ENCODE measurements at places on chromosomes 2 and 18.

DNA sequence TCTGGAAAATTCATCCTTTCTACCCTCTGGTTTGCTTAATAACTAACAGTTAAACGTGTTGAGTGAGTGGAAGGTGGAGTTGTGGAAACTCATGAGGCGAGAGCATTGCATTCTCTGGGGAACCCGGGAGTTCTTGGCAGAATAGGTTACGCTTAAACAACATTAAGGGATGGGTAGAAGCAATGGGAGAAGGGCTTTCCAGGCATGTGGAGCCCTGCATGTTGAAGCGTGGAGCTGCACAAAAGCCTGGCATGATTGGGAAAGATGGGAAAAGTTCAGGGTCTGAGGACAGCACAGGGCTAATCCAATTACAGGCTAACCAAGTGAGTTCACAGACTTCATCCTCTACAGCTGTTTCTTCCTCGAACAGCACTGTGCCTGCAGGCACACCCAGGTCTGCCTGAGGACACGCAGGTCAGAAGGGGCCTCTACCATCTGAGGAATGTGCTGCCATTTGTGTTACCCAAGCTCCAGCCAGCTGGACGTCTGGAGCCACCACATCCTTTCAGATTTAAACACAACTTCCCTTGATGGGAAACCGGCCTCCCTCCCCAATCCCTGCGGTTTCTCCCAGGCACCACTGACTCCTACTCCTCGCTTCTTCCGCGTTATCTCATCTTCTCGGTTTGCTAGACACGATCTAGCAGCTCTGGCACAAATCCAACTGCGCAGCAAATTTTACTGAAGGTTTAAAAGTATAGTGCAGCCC is 164.2 kb downstream of the ANTXR1 start:
- peak; percentile 93 for DNase-seq

DNA sequence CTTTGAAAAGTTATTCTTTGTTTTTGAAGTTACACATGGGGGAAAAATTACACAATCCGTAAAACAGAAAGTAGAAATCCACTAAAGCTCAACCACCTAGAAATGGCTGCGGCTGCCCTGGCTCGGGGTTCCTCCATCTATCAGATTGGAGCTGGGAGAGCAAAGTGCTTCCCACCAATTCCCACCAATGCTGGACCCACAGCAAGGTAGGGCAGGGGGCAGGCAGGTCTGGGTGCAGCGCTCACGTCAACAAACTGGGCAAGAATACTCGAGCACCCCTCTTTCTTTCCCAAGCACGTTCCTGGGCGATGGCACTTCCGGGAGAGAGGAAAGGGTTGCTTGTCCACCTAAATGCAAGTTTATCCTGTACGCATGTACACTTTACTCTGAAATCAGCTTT is 217.6 kb downstream of the NDUFA10 start:
- no peak for DNase-seq

DNA sequence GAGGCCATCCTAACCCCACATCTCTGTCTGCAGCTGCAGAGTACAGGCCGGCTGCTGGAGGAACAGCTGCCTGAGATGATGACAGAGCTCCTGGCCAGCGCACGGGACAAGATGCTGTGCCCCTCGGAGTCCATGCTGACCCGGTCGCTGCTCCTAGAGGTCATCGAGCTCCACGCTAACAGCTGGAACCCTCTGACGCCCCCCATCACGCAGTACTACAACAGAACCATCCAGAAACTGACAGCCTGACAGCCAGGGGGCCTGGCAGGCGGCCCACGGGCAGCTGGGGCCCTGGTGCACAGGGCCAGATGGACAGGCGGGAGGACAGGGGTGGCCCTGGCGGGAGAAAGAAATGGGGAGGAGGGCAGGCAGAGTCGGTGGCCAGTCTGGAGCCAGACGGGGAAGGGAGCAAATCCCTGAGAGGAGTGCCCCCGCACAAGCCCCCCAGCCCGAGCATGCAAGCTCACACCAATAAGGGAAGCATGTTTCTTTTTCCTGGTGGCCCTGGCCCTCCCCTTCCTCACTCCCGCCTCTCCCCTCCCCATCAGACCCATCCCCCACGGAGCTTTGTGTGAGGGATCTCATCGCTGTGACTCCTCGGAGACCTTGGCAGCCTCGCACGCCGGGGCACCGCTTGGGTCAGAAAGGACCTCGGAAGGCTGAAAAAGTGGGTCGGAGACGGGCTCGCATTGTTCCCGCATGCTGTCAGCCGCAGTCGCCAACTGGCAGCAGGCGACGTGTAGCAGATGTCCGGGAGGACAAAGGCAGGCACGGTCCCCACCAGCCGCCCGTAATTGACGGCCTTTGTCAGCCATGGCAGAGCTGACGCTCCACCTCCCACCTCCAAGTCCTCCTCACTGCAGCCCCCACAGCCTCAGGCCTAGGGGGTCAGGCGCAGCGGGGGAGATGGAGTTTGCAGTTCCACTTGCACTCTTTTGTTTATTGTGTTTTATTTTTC is 91.2 kb downstream of the SMAD7 start:
- DNase-seq: no peak

DNA sequence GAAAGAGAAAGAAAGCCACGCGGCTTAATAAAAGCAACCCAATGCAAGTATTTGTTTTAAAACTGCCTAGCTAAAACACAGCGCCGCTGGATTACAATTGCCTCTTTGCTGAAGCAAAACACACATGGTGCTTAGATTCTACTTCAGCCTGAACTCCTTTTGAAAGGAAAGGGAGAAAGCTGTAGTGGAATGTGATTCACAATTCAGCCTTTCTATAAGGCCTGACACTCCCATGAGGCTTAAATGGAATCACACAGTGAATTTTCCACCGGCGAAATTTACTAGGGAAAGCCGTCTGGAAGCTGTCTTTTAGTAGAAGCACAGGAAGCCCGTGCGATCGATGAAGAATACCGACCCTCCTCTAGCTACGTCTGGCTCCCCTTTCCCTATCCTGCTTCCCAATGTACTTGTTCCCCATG is 348.0 kb downstream of the DLGAP1 start:
- DNase-seq: no peak

- no peak for DNase-seq
These were observed 11.7 kb downstream of the UBR3 start for GRCh38 chr2:169838743-169839489.

DNA sequence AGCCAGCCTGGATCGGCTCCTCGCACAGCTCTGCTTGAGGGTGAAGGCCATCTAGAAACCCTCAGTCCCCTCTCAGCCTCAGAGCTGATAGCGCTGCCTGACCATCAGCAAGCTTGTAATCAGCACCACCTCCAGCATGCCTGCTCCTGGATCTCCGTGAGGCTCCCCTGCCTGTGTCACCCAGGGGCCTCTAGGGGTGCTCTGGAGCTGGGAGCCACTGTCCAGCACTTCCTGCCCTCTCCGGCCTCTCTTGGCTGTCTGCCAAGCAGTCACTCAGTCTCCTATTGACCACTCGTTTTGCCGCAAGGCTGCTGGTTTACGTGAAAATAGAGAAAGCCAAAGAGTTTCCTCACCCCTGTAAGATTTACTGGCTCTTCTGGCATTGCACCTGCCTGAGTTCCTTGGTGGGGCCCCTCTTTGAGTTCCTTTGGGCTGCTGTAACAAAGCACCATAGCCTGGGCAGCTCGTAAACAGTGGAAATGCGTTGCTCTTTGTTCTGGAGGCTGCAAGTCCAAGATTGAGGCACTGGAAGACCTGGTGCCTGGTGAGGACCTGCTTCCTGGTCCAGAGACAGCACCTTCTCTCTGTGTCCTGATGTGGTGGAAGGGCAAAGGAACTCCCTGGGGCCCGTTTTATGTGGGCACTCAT is 17.9 kb downstream of the CAPN10 start:
- DNase-seq: peak; percentile 79

DNA sequence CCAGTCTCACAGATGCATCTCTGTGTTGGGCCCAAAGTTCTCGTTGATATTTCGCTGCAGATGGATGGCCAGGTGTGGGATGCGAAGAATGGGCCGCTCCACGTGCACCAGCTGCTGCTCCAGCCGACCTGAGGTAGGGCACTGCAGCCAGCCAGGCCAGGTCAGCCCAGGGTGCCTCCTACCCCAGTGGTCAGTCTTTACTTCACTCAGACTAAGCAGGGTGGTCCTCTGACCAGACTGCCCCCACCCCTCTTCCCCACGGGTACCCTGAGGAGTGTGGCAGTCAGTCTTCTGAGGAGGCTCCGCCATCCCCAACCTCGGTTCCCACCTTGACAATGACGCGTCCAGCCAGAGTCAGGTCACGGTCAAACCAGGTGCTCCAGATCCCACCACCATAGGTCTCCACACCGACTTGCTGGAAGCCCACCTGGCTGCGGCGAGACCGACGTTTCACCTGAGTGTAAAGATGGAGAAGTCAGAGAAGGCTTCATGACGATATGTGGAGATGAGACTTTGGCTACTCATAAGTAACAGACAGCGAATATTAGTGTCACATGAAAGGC is 1.7 kb downstream of the DNPEP start:
- DNase-seq: no peak

GRCh38 chr2:199465988-199466691 is 8.4 kb upstream of the SATB2 start:
- no peak for DNase-seq

Data from choroid plexus epithelial cell (primary cell).